ENCODE measurements at places on chromosomes 3 and 15.

DNA sequence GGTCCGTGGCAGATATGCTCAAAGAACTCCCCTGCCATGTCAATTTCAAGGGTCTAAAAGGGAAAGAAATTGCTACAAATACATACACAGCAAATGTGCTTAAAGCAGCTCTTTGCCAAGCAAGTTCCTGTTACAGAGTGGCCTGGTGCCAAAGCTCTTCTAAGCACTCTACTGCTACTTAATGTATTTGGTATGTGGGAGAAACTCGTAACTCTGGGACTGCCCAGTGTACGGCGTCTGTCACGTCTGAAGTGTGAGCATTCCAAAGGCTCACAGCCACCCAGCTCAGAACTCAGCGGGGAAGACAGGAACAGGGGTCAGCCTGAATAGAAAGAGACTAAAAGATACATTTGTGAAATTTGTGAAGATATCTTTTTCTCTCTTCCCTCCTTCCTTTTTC is 54.6 kb downstream of the RBMS3 start:
- no peak for DNase-seq

- DNase-seq = peak; percentile 42
Measured at GRCh38 chr15:88243895-88244787, 12.4 kb downstream of the NTRK3 start.

GRCh38 chr3:114892880-114893279 is 254.2 kb downstream of the ZBTB20 start:
- no peak for DNase-seq

DNA sequence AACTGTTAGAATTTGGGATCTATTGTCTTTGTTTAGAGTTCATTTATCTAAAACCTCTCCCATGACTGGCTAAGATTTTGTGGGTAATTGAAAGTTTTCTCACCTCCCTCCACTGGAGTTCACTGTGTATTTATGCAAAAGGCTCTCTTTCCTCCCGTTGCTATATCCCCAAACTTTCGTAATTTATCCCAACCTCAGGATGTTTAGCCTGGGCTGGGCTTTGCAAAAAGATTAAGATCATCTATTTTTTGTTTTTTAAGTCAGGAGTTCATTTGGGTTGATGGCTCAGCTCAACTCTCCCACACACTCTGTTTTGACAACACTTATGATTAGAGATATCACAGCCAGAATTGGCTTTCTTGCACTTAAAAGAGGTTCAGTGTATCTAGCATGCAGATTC is 27.0 kb downstream of the SUCNR1 start:
- no peak for DNase-seq

DNA sequence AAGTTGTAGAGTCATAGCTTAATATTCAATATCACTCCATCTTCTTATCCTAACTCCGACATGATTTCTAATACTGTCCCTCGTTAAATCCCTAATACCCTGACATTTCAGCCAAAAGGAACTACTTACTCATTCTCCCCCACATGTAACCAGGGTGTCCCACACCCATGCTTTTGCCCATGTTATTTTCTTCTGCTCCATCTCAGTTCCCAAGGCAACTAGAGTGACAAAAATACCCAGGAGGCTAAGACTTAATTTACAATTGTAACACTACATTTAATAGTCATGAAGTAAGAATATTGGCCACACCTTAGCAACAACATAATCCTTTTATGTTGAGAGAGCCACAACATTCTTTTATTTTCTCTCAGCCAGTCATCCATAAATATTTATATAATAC is 248.5 kb upstream of the TGFBR2 start:
- DNase-seq = no peak

GRCh38 chr3:72295276-72295961 is 510.5 kb upstream of the PROK2 start:
- DNase-seq = no peak

DNA sequence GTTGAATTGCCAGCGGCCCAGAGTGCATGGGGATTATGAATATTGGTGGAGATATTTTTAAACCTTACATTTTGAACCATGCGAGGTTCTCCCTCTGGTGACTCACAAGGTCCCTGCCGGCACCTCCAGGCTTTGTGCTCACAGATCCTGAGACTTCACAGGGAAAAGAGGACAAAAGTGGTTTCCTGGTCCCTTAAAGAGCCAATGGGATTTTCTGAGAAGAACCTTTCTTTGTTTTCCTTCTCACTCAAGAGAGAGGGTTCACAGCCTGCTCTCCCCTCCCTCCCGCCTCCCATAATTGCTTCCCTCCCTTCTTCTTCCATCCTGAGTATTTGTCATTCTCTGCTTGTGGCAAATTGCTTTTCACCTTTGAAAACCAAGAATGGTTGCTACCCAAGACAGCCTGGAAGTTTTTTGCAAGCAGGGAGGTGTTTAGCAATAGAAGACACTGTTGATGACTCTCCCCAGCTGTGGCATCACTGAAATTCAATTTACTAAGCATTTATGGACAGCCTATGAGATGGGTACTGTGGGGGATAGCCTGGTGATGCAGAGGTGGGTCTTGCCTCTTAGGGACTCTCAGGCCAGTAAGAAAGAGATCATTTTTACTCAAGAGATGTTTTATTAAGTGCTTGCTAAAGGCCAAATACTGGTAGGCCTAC is 76.6 kb downstream of the CPN2 start:
- DNase-seq = no peak

GRCh38 chr3:46953234-46954010 is 23.1 kb downstream of the CCDC12 start:
- no peak for DNase-seq

DNA sequence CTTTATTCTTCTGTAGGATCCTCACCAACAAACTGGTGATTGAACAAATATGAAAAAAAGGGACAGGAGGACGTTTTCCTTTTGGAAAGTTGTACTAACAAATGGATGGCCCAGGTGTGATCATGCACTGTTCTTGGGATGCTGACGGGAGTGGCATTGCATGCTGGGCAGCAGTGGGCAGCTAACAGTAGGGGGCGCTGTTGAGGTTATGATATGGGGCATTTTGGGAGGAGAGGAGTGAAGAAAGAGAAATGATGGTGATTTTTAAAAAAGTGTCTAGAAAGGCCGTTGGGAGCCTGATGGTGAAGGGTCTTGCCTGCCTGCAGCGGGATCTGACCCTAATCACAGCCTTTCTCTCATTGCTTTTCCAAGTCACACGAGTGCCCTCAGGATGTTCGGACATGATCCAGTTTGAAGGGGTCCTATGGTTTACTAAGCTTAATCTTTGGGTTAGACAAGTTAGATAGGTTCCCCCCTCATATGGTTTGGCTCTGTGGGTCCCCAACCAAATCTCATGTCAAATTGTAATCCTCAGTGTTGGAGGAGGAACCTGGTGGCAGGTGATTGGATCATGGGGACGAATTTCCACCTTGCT is 46.2 kb upstream of the PRTG start:
- peak; percentile 71 for DNase-seq

DNA sequence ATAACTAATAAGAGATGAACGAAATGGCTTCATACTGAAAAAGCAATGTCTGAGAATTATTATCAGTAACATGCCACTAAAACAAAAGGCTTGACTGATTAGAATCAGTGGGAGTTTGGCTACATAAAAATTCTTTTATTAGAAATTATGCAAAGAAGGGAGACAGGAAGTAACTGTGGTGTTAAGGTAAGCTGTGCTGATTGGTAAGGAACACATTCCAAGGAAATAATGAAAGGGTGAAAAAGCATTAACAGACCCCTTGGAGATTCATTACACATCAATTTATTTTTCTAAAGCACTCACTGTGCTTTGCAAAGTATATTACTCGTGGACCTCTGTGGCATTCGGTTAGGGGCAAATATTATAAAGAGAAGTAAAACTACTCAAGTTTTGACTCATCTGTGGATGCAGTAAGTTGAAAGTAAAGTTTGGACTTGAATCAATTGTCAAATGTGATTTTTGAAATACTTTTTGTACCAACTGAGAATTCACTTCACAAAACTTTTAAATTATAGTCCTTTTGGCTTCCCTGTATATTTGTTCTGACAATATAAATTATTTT is 176.1 kb upstream of the ZPLD1 start:
- DNase-seq = no peak

DNA sequence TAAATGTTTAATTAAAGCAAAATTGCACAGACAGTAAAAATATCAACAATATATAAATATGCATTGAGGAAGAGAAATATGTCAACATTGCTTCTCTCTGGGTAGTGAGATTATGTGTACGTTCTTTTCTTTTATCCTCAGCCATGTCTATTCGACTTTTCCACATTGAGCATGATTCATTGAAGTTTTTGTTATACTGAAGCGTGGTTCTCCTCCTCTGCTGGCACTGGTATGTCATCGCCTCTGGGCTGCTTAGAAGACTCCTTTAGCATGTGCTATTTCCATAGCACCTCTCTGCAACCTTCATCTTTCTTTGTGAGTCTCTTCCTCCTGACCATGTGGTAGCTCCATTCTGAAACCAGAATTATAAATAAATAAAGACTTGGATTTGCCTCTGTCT is 65.8 kb upstream of the AKAP13 start:
- DNase-seq = no peak

DNA sequence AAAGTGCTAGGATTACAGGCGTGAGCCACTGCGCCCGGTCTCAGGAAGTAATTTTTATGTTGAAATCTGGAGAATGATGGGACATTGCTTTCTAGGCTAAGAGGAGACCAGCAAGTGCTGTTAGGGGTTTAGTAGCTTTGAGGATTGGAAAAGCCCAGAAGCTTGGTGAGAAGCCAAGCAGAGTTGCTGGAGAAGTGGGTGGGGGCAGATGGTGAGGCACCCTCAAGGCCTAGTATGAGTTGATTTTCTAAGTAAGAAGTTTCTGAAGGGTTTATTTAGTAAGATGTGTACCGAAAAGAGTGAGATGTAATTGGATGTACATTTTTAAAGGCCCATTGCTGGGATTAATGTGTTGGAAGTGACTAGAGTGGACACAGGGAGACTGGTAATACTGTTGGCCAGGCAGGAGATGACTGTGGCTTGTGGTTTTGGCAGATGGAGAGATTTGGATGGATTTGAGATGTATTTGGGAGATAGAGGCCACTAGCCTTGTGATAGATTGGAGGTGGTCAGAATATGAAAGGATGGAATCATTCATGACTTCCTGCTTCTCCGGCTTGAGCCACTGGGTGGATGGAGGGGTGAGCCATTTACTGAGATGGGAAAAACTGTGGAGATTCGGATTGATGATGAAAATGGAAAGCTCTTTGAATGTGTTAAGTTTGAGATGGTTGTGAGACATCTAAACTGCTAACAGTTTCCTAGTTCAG is 2.3 kb downstream of the LRRC28 start:
- DNase-seq = no peak

GRCh38 chr3:100427699-100428098 is 26.4 kb downstream of the LNP1 start:
- DNase-seq = no peak

DNA sequence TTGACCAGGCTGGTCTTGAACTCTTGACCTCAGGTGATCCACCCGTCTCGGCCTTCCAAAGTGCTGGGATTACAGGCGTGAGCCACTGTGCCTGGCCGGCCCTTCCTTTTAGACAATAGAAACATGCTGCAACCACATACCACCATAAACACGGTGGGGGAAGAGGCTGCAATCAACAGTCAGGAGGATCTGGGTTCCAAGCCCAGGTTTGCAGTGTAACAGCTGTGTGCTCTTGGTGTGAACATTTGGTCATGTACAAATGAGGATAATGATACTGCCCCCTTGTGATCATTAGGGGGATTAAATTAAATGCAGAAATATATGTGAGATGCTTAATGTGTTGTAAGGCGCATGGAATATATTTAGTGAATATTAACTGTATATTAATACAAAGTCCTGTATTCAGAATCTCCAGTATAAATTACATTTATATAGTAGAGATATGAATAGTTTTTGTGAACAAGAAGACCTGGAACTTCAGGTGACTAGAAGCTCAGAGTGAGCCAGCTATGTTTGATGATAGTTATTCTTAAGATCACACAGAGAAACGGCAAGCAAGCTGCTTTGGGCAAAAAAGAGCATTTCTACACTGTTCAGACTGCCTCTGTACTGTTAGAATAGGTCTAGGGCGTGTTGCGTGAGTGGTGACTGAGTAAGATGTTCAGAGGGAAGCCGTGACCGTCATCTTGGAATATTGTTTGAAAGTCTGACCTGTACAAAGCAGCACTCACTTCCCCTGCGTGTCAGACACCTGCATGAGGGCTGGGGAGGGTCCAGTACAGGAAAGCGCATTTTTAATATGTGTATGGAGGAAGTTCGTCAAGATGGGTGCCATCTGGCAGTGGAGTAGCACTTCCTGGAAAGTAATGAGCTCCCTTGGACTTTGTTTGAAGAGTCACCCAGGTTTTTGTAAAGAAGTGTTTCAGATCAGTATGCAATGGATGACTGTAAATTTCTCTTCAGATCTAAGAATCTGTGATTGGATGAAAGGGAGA is 125.8 kb downstream of the PGPEP1L start:
- peak; percentile 27 for DNase-seq

GRCh38 chr3:113495035-113495434 is 19.9 kb downstream of the SPICE1 start:
- peak; percentile 64 for DNase-seq

- DNase-seq = no peak
Measured at GRCh38 chr3:53079791-53080555, 34.1 kb upstream of the SFMBT1 start.

DNA sequence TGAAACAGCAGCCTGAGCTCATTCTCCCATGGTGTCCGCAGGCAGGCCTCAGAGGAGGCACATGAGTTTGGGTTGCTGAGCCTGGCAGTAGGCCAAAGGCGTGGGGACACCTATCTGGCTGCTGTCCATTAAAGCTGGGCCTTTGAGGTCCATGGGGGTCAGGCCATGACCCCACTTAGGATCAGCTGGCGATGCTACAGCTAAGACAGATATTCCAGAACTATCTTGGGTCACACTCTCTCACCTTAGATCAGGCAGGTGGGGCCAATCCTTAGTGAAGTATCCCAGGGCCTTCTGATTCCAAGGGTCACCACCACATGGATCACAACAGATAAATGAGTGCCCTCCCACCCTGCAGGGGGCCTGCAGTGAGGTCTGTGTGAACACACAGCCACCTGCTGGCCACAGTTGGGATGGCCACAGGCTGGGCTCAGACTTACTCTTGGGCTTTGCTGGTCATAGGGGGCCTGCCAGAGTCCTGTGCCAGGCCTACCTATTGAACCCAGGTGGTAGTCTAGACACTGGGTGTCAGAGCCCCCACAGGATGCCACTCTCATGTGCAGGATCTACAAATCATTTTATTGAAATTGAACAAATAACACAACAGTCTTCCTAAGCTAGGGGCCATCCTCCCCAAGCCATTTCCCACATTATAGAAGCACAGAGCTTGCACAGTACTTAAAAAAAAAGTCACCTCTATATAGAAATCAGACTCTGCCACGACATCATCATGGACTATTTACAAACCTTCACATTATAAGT is 2.0 kb upstream of the HYAL2 start:
- DNase-seq = peak; percentile 78

DNA sequence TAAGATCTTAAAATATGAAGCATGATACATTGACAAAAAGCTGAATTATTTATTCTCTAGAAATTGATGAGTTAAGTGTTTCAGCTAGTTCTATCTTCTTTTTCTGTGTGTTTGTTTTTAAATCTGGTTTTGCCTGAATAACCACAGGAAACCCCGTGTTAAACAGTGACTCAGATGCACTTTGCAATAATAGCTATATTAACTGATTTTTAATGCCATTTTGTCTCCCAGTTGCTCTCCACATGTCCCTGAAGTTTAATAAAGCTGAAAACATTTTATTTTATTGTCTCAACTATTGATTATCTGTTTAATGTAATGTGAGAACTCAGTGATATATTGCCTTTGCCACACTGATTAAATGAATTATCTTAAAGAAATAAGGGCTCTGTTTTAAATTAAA is 42.8 kb upstream of the ROBO1 start:
- DNase-seq = no peak

GRCh38 chr3:159473206-159473605 is 515.4 kb upstream of the IL12A start:
- no peak for DNase-seq
